ENCODE measurements at places on chromosomes 11 and 22. TPM values are rescaled to one million over a fixed set of nuclear protein-coding genes. Genes with fewer than 3 reads are reported as not detected.

The NPTXR gene
- 5.3 TPM for polyA plus RNA-seq

The DNAL4 gene
- 23.5 TPM for polyA plus RNA-seq

The C22orf42 gene
- not detected for polyA plus RNA-seq

The ARHGAP20 gene
- polyA plus RNA-seq = 1.1 TPM

The PPP2R5B gene
- polyA plus RNA-seq = 16.2 TPM

The ARHGAP8 gene
- 2.1 TPM for polyA plus RNA-seq

The HEPHL1 gene
- polyA plus RNA-seq = 0.02 TPM

The C11orf86 gene
- polyA plus RNA-seq = not detected

The WBP2NL gene
- polyA plus RNA-seq = 1.2 TPM

DNA sequence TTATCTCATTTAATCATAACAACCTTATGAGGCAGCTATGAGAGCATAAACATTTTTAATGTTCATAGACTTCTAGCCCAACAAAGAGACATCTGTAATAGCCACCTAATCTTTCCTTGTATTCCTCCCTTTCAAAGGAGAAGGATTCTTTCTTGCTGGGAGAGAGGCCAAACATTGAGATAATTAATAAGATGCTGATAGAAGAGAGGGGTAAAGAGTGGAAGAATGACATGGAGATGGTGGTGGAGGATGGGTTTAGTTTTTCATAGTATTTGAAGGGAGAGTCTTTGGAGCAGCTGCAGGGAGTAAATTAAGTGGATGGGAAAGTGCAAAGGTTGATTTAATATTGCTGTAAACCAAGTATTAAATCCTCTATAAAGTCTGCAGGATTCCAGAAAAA, 57.9 kb downstream of the ARL14EP start:
- DNase-seq = no peak

DNA sequence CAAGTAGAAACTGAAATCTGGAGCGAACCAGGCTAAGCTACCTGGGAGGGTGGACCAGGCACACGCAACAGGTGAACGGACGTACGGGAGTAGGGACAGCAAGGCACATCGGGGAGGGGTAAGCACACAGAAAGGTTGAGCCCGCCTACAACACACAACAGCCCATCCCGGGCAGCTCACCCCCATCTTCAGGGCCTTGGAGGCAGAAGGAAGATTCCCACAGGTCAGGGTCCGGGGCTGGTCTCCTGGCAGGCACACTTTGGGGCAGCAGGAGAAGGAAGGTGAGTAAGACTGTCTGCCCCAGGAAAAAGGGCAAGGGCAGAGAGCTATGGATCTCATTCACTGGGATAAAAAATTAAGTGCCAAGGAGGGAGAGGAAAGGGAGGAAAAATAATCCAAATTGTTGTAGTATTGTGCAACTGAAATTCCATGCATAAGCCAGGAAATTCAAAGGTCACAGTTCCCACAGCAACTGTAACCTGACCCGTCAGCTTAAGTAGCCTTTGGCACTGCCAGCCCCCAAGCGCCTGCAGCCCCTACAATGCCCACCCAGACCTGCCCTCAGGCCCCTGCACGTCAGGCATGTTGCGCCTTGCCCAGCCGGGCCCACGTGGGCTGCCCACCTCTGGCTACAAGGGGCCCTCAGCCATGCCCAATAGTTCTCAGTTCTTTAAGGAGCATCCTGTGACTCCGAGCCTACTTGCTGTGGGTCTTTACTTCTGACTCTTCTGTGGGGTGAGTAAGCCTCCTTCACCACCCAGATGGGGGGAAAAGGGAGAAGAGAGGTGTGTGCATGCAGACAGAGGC, 51.8 kb downstream of the MICAL3 start:
- DNase-seq = peak; percentile 50

- no peak for DNase-seq
These were observed 179.6 kb upstream of the PDGFD start for GRCh38 chr11:104343578-104343977.

DNA sequence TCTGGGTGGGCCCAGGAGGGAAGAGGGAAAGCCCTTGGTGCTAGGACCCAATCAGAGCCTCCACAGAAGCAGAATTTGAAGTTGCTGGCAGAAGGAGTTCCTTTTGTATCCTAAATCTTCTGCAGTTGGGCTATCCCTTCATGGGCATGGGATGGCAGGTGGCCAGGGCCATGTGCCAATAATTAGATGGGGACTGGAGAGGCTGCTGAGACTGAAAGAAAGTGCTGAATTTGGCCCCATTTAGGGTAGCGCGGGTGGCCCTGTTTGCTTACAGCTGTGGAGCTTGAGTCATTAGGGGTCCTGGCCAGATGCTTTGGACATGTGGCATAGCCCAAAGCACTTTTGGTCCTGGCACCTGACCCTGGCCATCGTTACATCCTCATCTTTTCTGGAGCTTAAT, 27.1 kb downstream of the PARVA start:
- no peak for DNase-seq

- no peak for DNase-seq
These were observed 230.1 kb downstream of the MIAT start for GRCh38 chr22:26887456-26887855.

- no peak for DNase-seq
These were observed 546 bp upstream of the CYP2R1 start for GRCh38 chr11:14892577-14892976.

- no peak for DNase-seq
These were observed 45.2 kb upstream of the PRSS23 start for GRCh38 chr11:86755146-86755545.

DNA sequence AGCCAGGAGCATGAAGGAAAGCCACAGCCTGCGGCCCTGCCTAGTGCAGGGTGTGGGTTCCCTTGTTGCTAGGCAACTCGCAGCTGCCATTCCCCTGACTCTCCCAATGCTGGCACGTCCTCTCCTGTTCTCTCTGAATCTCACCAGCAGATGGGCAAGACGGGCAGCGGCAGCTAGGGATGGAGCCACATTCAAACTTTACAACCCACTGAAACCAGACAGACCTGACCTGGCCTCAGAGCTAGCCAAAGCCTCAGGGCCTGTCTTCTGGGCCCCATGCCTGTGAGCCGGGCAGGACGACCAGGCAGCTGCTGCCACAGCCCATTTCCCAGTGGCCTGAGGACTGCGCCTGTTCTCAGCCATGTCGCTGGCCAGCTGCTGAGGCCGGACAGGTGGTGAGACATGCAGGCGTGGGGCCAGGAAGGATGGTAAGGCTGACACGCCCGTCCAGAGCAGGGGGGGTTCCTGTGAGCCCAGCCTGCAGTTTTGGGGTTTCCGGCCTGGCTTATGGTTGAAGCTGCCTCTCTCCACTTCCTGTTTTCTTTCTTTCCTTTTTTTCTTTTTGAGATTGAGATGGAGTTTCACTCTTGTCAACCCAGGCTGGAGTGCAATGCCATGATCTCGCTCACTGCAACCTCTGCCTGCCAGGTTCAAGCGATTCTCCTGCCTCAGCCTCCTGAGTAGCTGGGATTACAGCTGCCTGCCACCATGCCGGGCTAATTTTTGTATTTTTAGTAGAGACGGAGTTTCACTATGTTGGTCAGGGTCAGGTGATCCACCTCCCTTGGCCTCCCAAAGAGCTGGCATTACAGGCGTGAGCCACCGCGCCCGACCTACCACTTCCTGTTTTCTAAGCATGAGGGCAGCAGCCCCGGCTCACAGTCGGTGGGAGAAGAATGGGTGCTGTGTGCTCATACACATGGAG, 4.1 kb downstream of the SUN2 start:
- DNase-seq = no peak

DNA sequence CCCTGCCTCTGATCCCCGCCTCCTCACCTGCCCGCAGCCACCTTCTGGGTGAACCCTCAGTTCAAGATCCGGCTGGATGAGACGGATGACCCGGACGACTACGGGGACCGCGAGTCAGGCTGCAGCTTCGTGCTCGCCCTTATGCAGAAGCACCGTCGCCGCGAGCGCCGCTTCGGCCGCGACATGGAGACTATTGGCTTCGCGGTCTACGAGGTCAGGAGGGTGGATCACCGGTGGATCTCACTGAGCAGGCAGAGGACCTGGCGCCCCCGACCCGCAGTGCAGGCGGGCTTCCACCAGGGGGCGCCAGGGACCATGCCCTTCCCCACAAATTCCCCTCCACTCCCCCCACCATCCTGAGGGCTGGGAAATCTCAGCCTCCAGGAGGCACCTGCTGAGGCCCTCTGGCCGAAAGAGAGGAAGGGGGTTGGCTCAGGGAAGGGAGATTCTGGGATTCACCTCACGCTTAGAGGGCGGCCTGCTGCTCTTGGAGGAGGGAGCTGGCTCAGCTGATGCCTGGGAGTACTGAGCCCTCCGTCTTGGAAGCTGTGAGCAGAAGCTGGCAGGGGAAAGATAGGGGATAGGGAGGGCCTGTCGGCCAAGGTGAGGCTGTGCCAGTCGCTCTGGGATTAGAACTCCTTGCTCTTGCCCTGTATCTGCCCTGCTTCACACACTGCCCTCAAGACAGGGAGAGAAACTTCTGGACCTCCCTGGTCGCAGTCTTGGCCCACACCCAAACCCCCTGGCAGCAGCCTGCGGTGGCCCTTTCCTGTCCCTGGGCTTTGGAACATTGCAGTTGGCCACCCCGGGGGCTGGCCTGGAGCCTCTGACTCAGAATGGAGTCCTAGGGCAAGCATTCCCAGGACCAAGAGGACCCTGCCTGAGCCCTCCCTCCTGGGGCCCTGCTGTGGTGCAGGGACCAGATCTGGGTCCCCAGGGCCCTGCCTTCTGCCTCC, 23.2 kb downstream of the CAPN1 start:
- no peak for DNase-seq

DNA sequence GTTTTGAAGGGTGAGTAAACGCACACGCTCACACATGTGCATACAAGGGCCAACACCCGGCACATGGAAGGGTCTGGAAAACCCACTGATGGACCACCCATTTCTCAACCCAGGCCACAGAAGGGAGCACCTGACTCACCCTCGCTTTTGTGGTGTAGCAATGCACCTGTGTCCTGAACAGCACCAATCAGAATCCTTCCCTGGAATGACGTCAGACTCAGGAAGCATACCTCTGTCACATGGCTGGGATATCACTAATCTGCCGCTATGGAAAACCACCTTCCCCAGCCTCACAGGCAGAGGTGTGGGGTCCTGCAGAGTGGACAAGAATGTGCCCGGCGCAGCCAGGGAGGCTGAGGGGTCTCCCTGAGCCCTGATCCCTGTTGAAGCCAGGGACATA, 9.0 kb upstream of the OSM start:
- DNase-seq = no peak

- no peak for DNase-seq
These were observed 25.1 kb upstream of the GUCY1A2 start for GRCh38 chr11:107043242-107044006.

GRCh38 chr11:28482666-28483065, 374.5 kb downstream of the METTL15 start:
- DNase-seq = no peak

DNA sequence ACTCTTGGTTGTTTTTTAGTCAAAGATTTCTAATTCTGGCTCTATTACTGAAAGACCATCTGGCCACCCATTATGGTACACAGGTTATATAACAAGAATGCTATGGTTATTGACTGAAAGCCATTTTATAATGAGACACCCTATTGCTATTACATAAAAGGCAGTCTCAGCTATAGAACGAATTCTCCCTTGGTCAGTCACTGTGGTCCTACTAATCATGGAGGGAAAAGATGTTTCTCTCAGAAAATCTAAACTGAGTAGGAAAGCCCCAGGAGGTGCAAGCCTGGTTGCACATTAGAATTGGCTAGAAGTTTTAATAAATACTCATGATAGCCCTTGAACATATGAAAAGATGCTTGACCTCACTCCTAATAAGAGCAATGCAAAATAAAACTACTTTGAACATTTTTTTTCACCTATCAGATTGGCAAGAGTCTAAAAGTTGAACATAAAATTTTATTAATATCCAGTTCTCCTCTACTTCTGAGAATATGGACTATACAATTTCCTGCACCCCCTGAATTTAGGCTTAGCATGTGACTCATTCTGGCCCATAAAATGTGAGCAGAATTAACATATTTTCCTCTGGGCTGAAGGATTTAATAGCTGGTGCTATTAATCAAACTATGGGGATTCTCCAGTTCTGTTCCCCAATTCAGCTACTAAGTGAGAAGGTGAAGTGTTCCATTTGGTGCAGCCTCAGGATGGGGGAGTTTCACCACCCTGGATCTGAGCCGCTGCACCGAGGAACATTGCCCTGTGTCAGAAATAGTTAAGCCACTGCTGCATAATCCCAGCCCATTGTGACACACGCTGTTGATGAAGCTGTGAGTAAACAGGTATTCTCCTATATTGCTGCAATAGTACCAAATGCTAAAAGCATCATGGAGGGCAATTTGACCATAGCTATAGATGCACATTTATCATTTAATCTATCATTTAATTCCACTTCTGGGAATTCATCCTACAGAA, 11.5 kb upstream of the CRKL start:
- no peak for DNase-seq

GRCh38 chr11:27699242-27699925, 871 bp downstream of the BDNF start:
- DNase-seq = no peak

GRCh38 chr11:111391328-111392124, 12.5 kb upstream of the POU2AF1 start:
- no peak for DNase-seq

- no peak for DNase-seq
These were observed 6.6 kb upstream of the MS4A12 start for GRCh38 chr11:60485987-60486386.

DNA sequence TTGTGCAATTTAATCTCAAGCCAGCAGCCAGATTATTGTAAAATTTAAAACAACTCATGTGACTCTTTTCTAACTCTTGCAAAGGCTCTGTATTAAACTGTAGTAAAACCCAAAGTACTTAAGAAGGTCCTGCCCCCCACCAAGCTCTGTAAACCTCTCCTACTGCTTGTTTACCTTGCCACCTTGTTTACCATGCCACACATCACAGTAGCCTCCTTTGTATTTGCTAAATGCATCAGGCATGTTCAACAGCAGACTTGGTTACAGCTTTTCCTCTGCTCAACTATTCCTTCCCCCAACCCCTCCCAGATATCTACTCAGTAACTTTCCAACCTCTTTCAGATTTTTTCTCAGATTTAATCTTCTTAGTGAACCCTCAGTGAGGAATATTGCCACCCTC, 861.6 kb downstream of the METTL15 start:
- no peak for DNase-seq
